ENCODE measurements at places on chromosomes 11 and 22.
A peak's percentile ranks its signal among the peaks of the same experiment; 100 is the strongest.

DNA sequence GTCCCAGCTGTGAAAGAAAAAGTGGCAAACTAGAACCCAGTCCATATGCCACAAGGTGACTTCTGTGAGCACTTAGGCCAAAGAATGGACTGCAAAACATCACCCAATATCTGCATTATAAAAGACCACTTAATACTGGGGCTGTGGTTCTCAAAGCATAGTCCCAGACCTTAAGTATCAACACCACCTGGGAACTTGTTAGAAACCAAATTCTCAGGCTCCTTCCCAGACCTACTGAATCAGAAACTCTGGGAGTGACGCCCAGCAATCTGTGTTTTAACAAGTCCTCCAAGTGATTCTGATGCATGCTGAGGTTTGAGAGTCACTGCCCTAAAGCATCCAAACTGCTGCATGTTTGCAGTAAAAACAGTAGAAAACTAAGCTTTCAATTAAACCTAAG is 81.3 kb downstream of the SERGEF start:
- no peak for DNase-seq

GRCh38 chr11:15655552-15655951 is 540.8 kb downstream of the INSC start:
- DNase-seq: no peak

GRCh38 chr11:105609341-105609781 is 512 bp upstream of the GRIA4 start:
- DNase-seq: peak; percentile 23

DNA sequence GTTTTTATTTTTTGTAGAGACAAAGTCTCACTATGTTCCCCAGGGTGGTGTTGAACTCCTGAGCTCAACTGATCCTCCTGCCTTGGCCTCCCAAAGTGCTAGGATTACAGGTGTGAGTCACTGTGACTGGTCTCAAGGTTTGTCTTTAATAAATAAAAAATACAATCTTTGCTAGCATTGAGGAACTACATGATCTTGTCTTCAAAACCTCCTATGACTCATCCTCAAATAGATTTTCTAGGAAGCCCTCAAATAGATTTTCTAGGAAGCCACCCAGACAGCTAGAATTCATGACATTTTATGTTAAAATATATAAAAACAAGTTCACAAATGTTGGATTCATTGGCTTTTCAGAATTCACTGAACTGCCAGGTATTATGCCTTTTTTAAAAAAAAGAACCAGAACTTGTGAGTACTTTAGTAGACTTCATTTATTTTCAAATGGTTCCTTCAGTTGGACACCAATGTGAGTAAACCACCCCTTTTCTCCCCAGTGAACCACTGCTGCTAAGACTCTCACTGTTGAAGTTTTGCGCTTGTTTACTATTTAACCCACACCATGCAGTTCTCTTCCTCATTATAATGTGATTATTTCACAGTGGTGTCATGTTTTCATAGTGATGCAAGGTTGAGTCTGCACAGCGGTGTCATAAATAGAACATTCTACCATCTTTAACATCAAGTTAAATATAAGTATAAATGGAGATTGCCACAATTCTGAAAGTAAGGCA is 303.9 kb downstream of the CASP12 start:
- DNase-seq: peak; percentile 20

DNA sequence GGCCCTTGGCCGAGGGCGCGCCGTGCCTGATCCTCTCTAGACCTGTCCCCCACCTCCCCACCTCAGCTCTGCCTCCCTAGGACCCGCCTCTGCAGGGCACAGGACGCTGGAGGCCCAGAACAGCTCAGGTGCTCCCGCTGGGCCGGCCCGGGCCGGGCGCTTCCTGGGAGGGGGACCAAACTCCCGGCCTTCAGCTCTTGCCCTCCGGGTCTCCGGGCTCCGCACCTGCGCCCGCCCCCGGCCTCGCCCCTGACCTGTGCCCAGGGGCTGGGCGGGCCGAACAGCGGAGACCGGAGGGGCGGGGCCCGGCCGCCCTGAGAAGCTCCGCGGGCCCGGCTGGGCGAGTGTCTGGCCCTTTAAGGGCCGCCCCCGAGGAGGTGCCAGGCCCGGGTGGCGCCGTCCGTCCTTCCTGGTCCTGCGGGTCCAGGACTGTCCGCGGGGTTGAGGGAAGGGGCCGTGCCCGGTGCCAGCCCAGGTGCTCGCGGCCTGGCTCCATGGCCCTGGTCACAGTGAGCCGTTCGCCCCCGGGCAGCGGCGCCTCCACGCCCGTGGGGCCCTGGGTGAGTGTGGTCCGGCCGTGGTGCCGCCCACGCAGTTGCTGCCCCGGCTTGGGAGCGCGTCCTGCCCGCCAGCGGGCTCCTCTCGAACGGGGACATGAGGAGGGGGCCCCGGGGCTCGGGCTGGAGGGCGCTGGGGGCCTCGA is at the start of gene SSH3:
TSS of gene SSH3 (plus strand) at position 399 of the 703 bp plus-strand sequence. CDS start at position 495, 96 bp downstream.
- DNase-seq: peak; percentile 34

- DNase-seq: no peak
Measured at GRCh38 chr11:119910051-119910450, 181.1 kb upstream of the NECTIN1 start.

DNA sequence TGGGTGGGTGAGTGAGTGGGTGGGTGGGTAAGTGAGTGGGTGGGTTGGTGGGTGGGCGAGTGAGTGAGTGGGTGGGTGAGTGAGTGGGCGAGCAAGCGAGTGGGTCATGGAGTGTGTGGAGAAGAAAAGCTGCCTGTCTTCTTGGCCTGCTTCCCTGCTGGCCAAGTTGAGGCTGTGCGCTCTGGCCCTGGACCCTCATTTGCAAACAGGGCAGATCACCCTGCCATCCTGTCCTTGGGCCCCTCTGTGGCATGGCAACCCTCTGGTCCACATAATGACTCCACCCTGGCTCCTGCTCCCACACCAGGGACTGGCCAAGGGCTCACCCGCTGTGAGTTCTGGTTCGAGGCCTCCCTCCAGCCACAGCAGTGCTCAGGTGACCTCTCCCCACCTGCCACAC is 35.1 kb downstream of the CAPN1 start:
- DNase-seq: no peak

GRCh38 chr11:119912229-119912628 is 183.2 kb upstream of the NECTIN1 start:
- DNase-seq: no peak

GRCh38 chr11:111378861-111379601 is at the start of gene POU2AF1:
POU2AF1 (minus strand) TSS chr11:111379275; CDS start chr11:111379177, 98 bp downstream.
- DNase-seq: peak; percentile 78

- peak; percentile 90 for DNase-seq
Measured at GRCh38 chr11:7160814-7161489, 72.2 kb downstream of the RBMXL2 start.

GRCh38 chr11:2945031-2945756 is 16.0 kb upstream of the PHLDA2 start:
- peak; percentile 52 for DNase-seq

GRCh38 chr11:72860592-72860991 is 46.4 kb downstream of the ATG16L2 start:
- no peak for DNase-seq

DNA sequence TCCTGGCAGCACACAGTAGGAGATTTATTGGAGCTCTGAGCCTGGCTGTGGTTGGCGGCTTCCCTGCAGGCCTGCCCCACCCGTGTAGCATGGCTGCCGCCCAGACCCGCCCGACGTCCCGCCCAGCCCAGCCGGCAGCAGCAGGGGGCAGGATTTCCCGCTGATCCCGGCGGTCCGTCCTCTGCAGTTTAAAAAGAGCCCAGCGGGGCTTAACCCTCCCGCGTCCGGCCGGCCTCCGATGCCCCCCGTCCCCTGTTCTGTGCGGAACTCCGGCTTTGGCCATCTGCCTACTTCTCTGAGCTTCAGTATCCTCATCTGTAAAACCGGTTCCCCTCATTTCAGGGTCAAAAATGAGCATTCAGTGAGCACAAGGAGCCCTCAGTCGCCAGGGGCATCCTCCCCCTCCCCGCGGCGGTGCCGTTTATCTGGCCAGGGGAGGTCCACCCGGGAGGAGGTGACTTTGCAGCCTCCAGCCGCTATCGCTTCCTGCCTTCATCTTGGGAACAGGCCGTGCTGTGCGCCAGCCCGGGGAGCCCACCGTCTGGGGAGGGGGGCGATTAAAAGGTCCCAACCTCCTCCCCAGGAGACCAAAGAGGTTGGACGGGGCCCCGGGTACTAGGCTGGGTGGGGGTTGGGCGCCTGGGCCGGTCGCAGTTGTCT is at the start of gene GAS2L1:
TSS of gene GAS2L1 (plus strand) at position 476 of the 660 bp plus-strand sequence. CDS start 1,456 bp downstream, outside the sequence.
- DNase-seq: peak; percentile 47

GRCh38 chr11:68843703-68844312 is 2.1 kb upstream of the CPT1A start:
- peak; percentile 83 for DNase-seq

GRCh38 chr11:82960779-82961143 is 59.2 kb downstream of the DDIAS start:
- no peak for DNase-seq

GRCh38 chr11:8231979-8232378 is 31.7 kb downstream of the LMO1 start:
- no peak for DNase-seq

GRCh38 chr11:75208446-75208845 is 32.1 kb upstream of the TPBGL start:
- DNase-seq: no peak

- DNase-seq: no peak
Measured at GRCh38 chr11:89436071-89436470, 55.1 kb downstream of the NOX4 start.

- peak; percentile 8 for DNase-seq
Measured at GRCh38 chr11:66727282-66728037, 1.6 kb downstream of the SPTBN2 start.

DNA sequence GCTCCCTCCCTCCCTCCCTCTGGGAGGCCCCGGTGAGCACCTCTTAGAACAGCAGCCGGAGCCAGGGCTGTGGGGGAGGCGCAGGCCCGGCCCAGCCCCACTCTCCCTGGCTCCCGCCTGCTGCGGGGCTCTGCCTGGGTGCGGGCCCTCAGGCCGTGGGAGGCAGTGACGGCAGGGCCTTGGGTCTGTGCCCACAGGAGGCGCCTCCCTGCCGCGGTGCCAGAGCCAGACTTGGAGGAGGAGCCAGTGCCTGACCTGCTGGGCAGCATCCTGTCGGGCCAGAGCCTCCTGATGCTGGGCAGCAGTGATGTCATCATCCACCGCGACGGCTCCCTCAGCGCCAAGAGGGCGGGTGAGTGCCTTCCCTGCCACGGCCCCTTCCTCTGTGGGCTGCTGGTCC is 9.5 kb downstream of the IRF7 start:
- no peak for DNase-seq

DNA sequence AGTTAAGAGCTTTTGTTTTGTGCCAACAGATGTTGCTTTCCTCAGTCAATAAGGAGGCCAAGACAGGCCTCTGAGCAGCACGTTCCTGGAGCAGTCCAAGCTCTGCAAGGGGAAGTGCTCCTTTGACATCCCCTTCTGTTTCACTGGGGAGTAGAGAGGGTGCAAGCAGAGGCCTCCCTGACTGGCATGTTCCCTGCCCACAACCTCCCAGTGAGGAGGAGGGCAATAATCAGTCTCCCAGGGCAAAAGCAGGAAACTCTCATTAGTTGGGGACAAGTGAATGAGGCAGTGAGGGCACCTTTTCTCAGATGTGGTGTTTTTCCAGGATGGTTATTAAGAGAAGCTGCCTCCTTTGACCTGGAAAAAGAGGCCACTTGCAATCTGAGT is 79.5 kb upstream of the ZBED5 start:
- no peak for DNase-seq

DNA sequence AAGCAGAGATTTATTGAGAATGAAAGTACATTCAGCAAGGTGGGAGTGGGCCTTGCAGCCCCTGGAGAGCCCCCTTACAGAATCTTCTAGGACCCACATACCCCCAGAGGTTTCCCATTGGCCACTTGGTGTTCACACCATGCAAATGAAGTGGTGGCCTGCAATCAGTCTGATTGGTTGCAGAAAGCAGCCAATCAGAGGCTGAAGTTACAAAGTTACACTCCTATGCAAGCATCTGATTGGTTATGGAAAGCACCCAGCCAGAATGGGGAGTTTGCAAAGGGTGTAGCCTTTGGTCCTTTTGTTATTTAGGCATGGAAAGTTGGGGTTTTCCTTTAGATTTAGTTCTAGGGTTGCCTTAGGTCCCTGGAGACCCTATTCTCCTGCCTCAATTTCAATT is 34.9 kb downstream of the UVRAG start:
- DNase-seq: no peak

DNA sequence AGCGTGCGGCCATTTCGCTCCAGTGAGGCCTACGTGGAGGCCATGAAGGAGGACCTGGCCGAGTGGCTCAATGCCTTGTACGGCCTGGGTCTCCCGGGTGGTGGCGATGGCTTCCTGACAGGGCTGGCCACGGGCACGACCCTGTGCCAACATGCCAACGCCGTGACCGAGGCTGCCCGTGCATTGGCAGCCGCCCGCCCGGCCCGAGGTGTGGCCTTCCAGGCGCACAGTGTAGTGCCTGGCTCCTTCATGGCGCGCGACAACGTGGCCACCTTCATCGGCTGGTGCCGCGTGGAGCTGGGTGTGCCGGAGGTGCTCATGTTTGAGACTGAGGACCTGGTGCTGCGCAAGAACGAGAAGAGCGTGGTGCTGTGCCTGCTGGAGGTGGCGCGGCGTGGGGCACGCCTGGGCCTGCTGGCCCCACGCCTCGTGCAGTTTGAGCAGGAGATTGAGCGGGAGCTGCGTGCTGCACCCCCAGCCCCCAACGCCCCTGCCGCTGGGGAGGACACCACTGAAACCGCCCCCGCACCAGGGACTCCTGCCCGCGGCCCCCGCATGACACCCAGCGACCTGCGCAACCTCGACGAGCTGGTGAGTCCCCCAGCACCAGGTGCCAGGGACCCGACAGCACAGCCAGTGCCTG is 1.8 kb downstream of the GAS2L1 start:
- DNase-seq: no peak

DNA sequence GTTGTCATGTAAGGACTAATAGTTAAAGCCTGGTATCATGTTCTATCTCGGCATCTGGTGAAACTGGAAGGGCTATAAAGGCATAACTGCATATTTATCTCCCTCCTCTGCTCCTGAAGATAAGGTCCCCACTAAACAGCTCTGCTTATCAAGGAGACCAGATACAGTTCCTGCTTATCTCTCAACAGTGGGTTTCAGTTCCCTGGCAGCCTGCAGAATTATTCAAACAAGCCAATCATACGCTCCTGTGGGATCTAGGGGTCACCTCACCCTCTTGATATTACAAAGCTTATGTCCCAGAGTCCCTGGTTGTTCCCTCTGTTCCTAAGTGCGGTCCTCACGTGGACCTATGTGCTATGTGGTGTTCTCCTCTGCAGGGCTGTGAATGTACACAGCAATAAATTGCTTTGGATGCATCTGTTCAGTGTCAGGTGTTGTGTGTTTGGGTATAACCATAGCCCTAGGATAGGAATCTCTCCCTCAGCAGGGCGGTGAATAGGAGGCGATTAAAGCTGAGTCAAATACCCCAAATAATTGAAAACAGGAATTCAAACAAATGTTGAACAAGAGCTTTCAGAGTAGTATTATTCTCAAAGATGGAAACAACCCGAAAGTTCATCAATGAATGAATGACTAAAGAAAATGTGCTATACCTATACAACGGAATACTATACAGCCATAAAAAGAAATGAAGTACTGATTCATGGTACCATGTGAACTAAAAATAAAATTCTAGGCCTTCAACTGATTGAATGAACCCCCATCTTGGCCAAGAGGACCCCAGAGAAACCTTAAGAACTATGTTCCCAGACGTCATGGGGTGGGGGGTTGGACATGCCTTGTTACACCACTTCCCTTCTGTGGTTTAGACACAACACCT is 3.1 kb upstream of the OOSP4A start:
- DNase-seq: no peak
